ENCODE measurements at places on chromosomes 3 and 15.

- DNase-seq = no peak
Observed at GRCh38 chr3:118734664-118735063, 300.0 kb downstream of the IGSF11 start.

GRCh38 chr3:2920103-2920502 is 190.1 kb downstream of the IL5RA start:
- DNase-seq = no peak

DNA sequence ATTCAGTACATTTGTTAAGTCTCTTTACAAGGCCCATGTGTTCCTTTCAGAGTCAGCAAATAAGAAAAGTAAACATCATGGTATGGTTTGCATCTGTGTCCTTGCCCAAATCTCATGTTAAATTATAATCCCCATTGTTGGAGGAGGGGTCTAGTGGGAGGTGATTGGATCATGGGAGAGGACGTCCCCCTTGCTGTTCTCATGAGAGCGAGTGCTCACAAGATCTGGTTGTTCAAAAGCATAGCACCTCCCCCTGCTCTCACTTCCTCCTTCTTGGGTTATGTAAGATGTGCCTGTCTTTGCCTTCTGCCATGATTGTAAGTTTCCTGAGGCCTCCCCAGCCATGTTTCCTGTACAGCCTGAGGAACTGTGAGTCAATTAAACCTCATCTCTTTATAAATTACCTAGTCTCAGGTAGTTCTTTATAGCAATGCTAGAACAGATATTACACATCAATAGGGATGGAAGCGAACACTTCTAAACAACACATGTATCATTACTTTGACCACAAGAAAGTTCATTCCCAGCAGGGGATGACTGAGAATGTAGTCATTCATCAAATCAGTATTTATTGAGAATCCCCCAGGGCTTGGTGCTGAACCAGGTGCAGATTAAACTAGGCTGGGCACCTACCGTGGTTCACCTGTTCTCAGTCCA is 4.1 kb downstream of the EFCAB12 start:
- DNase-seq = no peak

- DNase-seq = no peak
Observed at GRCh38 chr3:51343918-51344687, 41.0 kb upstream of the MANF start.

- no peak for DNase-seq
Observed at GRCh38 chr15:40081691-40082194, 26.9 kb downstream of the BMF start.

- no peak for DNase-seq
Observed at GRCh38 chr15:39628546-39629257, 47.8 kb downstream of the THBS1 start.

DNA sequence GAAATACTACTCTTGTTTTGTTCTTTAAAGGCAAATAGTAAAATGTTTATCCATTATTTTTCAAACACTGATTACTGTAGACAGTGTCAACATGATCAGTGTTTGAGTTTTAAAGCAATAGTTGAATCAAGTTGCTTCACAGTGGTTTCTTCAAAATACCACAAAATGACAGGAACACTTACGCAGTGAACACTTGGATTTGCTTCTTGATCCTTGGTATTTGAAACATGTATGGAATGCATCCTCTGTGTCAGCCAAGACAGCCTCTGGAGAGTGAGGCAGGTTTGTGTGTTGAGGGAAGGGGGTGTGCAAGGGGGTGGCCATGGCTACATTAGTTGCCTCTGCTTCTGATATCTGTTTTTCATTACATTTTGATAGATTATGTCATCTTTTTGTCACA is 413.0 kb downstream of the RBMS3 start:
- DNase-seq = no peak

DNA sequence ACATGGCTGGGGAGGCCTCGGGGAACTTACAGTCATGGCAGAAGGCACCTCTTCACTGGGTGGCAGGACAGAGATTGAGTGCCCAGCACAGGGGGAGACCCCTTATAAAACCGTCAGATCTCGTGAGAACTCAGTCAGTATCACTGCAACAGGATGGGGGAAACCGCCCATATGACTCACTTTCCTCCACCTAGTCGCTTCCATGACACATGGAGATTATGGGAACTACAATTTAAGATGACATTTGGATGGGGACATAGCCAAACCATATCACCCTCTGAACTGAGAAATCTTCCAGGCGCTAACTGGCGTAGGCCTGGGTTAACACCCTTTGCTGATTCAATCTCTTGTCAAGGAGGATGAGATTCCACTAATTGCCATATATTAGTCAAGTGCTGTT is 392.3 kb downstream of the FEZF2 start:
- no peak for DNase-seq

GRCh38 chr3:62574266-62574898 is 201.0 kb upstream of the FEZF2 start:
- no peak for DNase-seq

GRCh38 chr3:127123533-127123932 is 69.4 kb upstream of the PRR23E start:
- DNase-seq = no peak

DNA sequence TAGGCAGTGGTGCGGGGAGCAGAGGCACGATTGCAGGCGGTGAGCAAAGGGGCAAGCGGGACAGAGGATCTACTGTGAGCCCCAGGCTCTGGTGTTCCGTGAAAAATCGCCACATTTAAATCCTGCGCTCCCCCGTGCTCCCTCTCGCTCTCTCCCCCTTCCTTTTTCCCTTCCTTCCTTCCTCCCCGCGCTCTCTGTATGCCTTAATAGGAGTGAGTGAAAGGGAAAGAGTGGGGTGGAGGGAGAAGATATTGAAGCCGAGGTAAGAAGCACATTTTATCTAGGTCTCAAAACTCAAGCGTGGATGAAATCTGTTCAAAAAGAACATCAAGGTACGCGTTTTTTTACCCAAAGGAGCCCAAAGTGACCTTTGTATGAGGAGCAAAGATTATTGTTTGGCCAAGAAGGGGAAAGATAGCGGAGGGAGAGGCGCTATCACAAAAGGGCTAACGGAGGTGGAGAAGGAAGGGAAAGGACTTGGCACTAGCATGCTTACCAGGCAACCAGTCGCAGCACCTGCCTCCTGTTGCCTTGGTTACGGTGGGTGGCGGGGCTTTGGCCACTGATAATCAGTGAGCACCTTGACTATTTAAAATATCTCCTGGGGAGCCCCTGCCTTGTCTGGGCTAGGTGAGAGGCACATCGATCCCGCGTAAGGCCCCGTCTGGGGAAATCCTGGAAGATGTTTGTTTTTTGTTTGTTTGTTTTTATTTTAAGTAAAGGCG is 14.9 kb upstream of the AEN start:
- DNase-seq = no peak

DNA sequence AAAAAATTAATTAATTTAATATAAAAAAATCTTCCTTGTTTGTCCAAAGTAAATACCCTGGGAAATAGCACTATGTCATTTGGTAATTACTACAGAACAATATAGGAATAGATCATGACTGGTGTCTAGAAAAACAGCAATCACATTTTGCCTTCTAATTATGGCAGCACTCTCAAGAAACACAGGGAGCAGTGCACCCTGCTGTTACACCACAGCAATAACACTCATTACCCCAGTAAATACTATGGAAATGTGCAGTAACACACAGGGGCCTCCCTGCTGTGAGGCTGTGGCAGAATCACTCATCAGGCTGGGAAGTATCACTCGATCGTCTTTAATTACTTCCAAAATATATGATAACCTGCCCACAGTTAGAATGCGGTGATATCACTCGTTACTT is 646.0 kb downstream of the TUSC7 start:
- no peak for DNase-seq

DNA sequence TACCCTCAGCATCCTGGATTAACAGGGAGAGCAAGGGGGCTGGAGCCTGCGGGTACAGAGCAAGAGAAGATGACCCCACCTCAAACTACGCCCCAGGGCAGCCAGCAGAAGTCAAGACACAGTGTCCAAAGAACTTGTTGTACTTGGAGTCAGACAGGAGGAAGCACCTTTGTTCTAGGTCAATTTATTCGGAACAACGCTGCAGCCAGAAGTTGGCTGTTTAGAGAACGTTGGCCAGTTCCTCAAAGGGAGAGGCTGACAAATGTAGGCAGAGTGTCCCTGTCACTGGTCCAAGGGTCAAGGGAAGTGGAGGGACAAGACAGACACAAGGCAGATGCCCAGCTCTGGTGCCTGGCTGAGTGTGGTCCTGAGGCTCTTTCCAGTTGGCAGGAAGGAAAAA is 32.1 kb upstream of the PIAS1 start:
- DNase-seq = no peak

GRCh38 chr3:122975163-122975923 is 52.2 kb downstream of the SEMA5B start:
- no peak for DNase-seq

- DNase-seq = no peak
Observed at GRCh38 chr3:62774221-62774620, 101.0 kb downstream of the CADPS start.

GRCh38 chr15:68040144-68040543 is 14.0 kb upstream of the PIAS1 start:
- no peak for DNase-seq

- DNase-seq = no peak
Observed at GRCh38 chr15:77599899-77600298, 32.8 kb downstream of the LINGO1 start.

DNA sequence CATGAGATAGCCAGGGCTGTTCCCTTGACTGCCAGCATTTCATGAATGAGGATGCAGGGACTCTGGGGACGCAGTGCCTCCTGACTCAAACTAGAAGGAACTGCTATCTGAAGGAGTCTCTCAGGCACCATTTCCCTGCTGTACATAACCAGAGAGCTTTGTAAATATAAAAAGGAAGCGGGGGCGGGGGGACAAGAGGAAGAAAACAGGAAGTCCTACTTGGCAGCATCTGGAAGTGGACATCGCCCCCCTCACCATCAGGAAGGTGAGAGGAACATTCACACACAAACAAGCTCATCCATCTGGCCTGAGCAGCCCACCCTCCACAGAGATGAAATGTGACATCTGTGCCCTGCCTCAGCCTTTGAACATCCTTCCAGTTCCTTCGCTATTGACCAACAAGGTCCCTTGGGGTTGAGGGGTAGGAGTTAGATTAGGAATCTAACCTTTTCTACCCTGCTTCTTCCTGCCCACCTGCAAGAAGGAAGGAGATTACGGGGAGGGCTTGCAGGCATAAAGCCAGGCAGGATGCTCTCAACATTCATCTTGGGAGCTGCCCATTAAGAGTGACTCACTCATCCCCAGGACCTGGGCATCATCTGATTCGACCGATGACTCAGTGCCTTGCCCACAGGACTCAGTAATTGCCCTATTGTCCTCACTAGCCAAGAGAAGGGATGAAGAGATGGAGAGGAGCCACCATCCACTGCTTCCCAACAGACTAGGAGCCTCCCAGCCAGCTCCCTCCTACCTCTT is 31.9 kb downstream of the SH3BP5 start:
- no peak for DNase-seq

DNA sequence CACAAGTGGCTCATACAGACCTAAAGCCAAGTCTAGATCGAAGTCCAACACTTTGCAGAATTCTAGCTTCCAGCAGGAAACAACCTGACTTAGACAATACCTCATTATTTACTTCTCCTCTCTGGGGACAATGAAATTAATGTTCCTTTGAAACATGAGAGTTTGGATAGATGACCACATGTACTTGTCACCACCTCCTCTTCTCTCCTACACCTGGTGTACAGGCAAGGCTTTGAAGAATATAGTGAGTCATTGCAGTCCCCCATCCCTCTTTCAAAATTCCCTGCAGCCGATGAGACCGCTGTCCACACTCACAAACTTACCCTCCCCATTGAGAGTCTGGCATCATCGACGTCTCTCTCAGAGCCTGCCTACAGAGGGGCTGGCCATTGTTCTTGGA is 189.0 kb upstream of the HES1 start:
- DNase-seq = no peak

- DNase-seq = no peak
Observed at GRCh38 chr15:86268558-86268957, 188.9 kb downstream of the AGBL1 start.

DNA sequence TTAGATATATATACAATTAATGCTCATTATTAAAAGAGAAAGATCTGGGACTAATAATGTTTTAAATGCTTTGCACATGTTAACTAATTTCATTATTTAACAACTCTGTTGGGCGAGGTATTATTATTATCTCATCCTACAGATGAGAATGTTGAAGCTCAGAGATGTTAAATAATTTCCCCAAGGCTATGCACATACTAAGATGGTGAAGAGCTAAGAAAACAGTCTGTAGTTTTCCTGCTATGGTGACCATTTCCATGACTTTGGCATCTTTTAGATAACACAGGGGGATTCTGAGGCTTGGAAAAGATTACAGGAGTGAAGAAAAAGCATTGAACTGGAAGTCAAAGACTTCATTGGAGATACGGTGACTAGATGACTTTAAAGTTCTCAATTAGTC is 226.7 kb downstream of the ZMAT3 start:
- DNase-seq = no peak

GRCh38 chr3:124260206-124260915 is 268.4 kb upstream of the ROPN1 start:
- no peak for DNase-seq

All from stimulated activated CD4-positive, alpha-beta T cell treated with anti-CD3 and anti-CD28 coated beads, Interleukin-4, amount 100 ng/mL, for 4 hours (primary cell).